Astrocyte (in vitro differentiated cells and primary cell): ENCODE measurements at places on chromosomes 2 and 18. TPM values are rescaled to one million over a fixed set of nuclear protein-coding genes. Genes with fewer than 3 reads are reported as not detected.

- peak; percentile 97 for DNase-seq
These were observed 79.2 kb downstream of the LAMA1 start for GRCh38 chr18:7038330-7038851.

DNA sequence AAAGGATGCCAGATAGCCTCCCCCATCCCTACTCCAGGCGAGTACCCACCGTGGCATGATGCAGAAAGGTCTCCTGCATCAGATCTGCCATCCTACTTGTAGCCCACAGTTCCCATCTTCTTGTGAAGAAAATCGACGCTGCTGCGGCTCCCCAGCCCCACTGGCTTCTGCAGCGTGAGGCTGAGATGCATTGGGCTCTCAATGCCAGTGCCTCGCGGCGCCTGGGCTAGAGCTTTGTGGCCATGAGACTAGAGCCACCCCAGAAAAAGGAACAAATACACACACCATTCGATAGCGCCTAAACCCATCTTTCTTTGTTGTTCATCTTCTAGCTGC is 2.8 kb downstream of the NOL4 start:
- no peak for DNase-seq

DNA sequence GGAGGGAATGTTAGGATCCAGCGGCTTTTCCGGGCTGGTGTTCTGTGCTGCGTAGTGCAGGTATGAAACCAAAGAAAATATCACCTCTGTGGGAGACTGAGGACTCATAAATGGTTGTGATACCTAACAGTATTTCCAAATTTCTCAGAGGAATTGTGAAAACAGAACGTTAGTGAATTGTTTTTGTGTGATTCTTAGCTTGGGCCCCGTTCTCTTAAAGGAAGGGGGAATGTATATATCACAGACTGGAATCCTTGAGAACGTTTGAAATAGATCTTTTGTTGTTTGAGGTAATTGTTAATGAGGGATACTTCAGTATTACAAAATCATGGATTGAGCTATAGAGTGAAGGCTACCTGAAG is 834 bp downstream of the ZNF638 start:
- no peak for DNase-seq

- peak; percentile 92 for DNase-seq
These were observed 20.5 kb upstream of the RPL37A start for GRCh38 chr2:216478151-216478550.

DNA sequence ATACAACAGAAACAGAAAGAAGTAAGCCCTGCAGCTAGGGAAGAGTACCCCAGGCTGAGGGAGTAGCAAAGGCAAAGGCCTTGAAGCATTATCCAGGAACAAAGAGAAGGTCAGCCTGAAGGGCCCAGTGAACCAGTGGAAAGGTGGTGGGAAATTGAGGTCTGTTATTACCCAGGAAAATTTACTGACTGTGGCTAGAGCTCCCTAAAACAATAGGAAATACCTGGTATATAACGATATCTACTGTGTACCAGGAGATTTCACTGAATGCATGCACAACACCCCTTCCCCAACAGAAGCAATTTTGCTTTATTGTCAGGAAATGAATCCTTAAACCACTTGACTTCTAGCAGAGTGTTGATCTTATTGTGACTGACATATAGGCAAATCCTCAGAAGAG is 365.3 kb downstream of the ERBB4 start:
- no peak for DNase-seq

- DNase-seq = no peak
These were observed 34.2 kb upstream of the ACAA2 start for GRCh38 chr18:49847524-49847923.

DNA sequence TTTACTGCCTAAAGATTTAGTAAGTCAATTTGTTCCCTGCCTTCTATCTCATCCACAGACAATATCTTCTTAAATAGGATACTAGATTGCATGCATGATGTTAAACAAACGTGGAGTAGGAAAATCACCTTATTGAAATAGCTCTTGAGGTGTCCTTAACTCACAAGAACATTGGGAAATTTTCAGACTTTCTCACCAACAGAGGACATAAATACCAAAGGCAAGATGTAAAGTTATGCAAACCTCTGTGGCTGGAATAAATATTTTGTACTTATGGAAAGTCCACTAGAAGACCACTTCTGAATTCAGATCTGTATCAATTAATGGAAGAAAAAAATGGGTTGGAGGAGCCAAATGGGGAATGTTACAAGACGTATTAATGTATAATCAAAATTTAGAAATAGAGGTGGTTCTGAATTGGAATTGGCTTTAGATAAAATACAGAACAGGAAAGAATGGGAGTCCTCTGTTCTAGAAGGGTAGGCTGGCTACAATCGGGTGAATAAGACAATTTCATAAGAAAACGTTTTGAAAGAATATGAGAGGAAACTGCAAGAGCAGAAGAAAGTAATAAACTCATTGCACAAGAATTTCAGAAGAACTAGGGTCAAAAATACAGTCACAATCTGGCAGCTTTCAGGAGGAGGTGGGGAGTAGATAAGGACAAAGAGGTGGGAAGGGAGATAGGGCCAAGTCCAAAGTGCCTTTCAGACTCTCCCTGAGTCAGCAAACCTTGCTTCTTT is 69.3 kb upstream of the FN1 start:
- peak; percentile 95 for DNase-seq

DNA sequence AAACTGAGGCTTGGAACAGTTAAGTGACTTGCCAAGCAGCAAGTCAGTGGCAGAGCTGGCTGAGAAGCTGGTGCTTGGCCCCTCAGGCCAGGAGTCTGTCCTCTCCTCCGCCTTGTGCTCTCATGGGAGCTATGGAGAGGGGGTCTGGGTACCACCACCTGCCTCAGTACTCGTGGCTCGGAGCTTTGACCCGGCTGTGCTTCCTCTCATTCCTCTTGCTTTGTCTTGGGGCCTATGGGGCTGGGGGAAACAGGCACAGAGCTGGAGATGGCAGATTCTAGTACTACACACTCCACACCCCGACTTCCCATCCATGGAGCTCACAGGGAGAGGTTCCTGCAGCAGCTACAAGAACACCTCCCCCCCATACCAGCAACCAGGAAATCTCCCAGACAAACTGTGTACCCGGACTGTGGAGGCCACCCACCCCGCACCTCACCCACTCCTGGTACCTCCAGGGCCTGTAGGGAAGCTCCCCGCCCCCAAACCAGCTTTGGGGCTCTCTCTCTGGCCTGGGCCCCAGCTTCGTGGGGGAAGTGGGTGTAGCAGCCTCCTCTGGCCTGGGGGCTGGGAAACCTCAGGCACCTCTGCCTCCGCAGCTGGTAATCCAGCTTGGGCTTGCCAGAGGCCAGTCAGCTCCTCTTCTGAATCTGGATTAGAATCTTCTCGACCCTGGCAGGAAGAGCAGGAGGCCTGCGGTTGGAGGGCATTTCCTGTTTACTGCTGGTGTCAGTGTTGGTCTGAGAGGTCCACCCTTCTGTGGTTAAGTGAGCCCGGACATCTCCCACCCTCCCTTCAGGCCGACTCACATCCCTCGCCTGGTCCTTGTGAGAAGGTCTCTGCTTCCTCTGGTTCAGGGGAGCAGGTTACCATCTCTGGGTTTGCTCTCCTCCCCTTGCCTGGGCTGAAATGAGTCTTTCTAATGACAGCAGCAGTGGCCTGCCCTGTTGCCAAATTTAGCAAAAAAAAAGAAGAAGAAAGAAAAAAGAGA is 22.3 kb upstream of the RHOB start:
- peak; percentile 81 for DNase-seq

- peak; percentile 27 for DNase-seq
These were observed 122.1 kb downstream of the TMEM17 start for GRCh38 chr2:62383846-62384245.

DNA sequence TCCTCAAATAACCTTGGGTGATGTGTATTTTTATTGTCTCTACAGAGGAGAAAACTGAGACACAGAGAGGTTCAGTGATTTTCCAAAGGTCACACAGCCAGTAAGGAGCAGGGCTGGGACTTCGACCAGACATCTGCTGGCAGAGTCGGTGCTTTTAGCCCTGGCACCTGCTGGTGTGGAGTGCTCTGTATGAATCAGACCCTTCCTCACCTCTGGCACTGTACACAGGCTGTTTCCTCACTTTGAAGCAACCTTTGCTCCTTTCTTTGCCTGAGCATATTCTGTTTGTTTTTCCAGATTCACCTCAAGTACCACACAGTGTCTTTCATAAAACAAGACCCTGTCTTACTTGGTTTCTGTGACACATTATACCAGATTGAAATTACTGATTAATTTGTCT is 107.9 kb downstream of the DPP10 start:
- no peak for DNase-seq

DNA sequence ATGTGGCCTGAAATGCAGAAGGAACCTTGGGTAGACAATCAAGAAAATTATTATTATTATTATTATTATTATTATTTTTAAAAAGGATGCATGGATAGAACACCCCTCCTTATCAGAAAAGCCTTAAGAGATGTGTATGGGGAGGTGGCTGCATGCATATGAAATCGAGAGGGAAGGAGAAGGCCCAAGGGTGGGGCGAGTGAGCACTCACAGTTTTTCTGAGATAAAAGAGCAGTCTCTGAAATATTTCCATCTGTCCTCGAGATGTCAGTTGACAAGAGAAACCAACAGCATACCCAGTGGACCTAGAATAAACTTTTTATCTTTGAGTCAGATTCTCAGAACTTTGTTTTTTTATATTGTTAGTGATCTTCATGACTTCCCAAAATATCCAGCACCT is 282.9 kb downstream of the GPD2 start:
- no peak for DNase-seq

- no peak for DNase-seq
These were observed 67.6 kb downstream of the SCN1A start for GRCh38 chr2:166060191-166060590.

DNA sequence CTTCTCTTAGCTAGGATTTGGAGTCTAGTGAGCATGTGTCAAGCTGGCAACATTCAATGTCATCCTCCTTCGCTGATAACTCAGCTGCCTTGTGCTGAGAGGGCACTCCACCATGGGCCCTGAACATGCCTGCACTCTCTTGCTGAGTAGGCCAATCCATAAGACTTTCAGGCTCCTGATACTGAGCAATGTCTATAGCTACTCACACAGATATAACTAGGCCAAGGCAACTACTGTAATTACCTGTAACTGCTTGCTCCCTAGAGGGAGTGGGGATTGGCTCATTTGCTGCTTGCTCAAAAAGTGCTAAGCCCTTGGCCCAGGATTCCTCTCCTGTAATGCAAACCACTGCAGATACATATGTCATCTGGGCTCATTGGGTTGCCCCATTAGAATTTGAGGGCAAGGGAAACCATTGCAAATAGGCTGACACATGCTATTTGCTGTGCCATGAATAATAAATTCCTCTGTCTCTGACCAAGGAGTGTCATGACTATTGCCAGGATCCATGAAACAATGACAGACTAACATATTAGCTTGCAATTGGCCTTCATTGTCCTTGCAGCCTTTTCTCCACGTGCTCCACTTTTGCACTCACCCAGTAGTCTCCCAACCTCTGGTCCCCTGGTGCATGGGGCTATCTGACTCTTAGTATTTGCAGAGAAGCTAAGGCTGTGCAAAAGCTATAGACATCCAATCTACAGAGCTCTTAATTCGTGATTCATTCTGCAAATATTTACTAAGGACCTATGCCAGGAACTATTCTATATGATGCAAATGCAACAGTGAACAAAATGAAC is 36.9 kb upstream of the BMPR2 start:
- peak; percentile 26 for DNase-seq

- DNase-seq = no peak
These were observed 804.8 kb upstream of the ZEB2 start for GRCh38 chr2:145324748-145325147.

GRCh38 chr2:76612764-76613163 is 902.0 kb upstream of the GCFC2 start:
- DNase-seq = no peak

DNA sequence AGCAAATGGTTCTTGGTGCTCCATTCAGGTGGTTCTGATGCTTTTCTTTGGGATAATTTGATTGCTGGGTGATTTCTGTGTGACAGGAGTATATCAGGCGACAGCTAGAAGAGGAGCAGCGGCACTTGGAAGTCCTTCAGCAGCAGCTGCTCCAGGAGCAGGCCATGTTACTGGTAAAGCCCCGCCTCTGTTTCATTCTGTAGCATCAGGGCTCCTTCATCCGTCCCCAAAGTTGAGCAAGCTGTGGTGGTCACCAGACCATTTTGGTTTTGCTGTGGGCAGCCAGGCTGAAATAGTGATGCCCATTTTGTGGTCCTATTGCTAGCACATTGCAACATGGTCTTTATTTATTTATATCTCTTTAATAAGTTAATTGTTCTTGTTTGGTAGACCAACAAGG is 132.8 kb upstream of the IL1R2 start:
- no peak for DNase-seq

GRCh38 chr2:172246649-172247048 is 143.9 kb upstream of the DLX2 start:
- DNase-seq = peak; percentile 31

- DNase-seq = no peak
These were observed 228.4 kb upstream of the SLC39A10 start for GRCh38 chr2:195428673-195429072.

GRCh38 chr2:239027391-239028252 is 179.7 kb downstream of the TWIST2 start:
- no peak for DNase-seq

- no peak for DNase-seq
These were observed 98.3 kb downstream of the EPB41L5 start for GRCh38 chr2:120111193-120111592.

- no peak for DNase-seq
These were observed 911 bp upstream of the PTPRM start for GRCh38 chr18:7566244-7566566.

DNA sequence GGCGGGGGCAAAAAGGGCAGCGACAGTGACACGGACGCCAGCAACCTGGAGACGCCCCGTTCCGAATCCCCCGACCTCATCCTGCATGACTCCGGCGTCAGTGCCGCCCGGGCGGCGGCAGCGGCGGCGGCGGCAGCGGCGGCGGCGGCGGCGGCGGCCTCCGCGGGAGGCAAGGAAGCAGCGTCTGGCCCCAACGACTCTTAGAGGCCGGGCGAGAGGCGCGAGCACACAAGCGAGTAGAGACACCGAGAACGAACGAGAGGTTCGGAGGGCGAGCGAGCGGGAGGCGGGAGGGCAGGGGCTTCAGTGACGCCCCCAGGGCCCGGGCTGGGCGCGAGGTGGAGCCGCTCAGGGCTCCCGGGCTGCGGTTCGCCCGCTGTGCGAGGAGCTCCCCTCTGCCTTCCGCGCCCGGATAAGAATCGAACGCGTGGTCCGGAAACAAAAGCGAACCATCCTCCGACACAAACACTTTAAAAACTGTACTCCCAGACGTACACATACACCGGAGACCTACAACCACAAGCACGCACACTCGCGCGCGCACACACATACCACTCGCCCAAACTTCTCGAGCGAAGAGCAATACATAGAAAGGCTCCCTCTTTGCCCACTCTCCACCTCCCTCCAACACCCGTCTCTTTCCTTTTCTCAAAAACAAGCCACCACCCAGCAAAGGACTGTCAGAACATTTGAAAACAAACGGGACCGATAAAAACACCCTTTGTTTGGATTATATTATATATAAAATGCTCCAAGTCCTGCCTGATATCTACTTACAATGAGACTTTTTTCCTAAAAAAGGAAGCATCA is 2.8 kb downstream of the SP9 start:
- peak; percentile 52 for DNase-seq

The OXER1 gene
- 0.39 and 0.43 TPM in 2 replicates for total RNA-seq

The CCDC74A gene
- total RNA-seq = 6.5 and 7.2 TPM in 2 replicates

The FOXD4L1 gene
- total RNA-seq = not detected in 2 replicates

The CDH20 gene
- total RNA-seq = not detected in 2 replicates

The PTMA gene
- 396 and 469 TPM in 2 replicates for total RNA-seq

The VWC2L gene
- not detected in 2 replicates for total RNA-seq

The CLEC4F gene
- not detected in 2 replicates for total RNA-seq

The DCC gene
- 2.0 and 2.6 TPM in 2 replicates for total RNA-seq

The SCYGR8 gene
- total RNA-seq = not detected in 2 replicates

The PLEKHA3 gene
- total RNA-seq = 41.0 and 42.1 TPM in 2 replicates

The ANKRD30BL gene
- not detected in 2 replicates for total RNA-seq

The PLEK gene
- total RNA-seq = not detected in 2 replicates

The CFC1 gene
- total RNA-seq = not detected in 2 replicates

The FBXO11 gene
- total RNA-seq = 65.3 and 70.8 TPM in 2 replicates

The SERPINB3 gene
- not detected in 2 replicates for total RNA-seq
